ENCODE measurements at places on chromosomes 11 and 22.

GRCh38 chr11:86118253-86118652 is 49.4 kb upstream of the PICALM start:
- DNase-seq, result no peak

DNA sequence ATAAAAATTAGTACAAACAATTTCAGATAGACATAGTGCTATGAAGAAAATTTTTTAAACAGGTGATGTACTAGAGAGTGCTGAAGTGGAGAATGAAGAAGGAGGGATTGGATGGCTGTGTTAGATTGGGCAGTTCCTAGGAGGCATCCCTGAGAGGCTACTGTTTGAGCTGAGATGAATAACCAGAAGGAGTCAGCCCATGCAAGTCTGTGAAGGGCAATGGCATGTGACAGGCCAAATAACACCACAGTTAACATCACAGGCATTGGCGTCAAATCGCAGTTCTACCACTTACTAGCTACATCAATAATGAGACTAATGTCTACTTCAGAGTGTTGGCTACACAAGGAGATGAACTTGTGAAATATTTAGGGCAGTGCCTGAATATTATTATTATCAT is 35.4 kb downstream of the HORMAD2 start:
- no peak for DNase-seq

DNA sequence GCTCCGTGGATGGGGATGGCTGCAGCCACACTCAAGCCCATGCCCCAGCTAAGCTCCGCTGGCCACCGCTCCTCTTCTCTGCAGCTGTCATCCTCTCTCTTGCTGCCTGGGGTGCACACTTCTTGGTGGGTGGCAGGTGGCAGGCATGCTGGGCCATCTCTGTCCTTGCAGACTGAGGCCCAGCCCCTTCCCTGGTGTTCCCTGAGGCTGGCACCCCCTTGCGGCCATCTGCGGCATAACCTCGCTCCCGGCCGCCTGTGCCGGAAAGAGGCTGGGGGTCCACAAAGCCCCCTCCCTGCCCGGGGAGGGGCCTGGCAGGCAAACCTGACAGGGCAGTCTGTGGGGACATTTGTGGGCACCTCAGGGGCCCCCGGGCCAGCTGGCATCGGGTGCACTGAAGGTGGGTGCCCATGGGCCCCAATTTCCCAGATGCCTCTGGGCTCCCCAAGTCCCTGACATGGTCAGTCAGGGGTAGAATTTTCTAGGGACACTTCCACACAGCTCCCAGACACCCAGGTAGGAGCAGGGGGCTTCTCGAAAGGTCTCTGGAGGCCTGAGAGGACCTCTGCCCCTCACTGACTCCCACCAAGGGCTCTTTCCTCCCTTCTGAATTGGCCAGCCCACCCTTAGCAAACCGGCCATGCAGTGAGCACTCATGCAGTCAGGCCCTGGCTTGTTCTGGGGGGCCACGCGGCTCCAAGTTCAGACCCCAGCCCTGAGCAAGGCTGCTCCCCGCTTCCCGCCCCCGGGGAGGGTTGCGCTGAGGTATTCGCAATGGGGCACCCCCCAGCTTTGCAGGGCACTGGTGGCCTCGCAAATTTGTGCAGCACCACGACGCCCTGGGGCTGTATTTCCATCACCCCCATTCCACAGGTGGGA is 23.5 kb upstream of the TH start:
- DNase-seq, result peak; percentile 73

GRCh38 chr11:110286298-110287040 is 9.9 kb downstream of the RDX start:
- no peak for DNase-seq

DNA sequence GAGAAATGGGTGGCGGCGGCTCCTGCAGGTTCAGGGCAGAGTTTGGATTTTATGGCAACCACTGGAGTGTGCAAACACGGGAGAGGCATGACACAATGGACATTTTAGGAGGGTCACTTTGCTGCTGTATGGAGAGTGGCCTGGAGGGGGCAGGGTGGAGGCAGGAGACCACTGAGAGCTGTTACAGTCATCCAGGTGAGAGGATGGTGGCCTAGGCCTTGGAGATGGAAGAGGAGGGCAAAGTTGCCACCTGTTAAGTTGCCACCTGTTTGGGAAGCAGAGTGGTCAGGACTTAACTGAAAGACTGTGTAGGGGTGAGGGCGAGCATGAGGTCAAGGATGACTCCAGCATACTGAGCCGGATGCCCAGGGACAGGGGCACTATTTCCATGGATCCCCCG is 2.3 kb upstream of the RAD9A start:
- peak; percentile 72 for DNase-seq

GRCh38 chr22:32119568-32120235 is 39.4 kb downstream of the C22orf42 start:
- DNase-seq, result no peak

- DNase-seq, result no peak
Measured at GRCh38 chr11:33910296-33910957, 18.6 kb upstream of the LMO2 start.
